Stimulated activated CD8-positive, alpha-beta memory T cell treated with anti-CD3 and anti-CD28 coated beads, Interleukin-15, amount 100 ng/mL, for 1 hour (primary cell): ENCODE measurements at places on chromosomes 7 and 10.

GRCh38 chr7:87091487-87092066, 32.1 kb upstream of the ELAPOR2 start:
- DNase-seq = no peak

DNA sequence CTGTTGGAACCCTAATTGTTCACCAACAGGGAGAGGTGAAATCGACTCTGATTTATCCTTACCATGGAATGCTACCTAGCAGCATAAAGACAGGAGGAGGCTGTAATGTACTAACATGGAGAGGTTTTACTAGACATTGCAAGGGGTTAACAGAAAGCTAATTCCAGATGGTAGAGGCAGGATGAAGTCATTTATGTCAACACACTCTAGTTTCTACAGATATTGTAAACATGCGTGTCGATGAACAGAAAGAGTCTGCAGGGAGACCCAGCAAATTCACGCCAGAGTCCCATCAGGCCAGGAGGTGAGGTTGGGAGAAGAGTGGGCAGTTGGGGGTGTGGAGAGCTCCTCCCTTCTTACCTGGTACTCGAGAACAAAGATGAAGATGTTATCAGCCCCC, 7.0 kb downstream of the NPC1L1 start:
- DNase-seq = no peak

DNA sequence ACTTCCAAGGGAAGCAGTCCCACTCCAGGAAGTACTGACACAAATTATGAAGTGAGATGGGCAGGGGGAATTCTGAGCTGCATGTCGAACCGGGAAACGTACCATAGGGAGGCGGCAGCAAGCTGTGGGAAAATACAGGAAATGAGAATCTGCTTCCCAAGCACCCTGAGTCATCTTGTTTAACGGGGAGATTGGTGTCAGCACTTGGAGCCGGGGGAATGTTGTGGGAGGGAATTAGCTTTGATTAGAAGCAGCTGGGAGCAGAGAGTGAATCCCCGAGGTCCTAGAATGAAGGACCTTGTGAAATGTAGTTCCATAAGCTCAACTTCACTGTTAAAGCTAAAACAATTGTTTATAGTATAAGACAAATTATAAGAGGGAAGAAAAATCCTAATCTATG, 141.4 kb upstream of the PRKCQ start:
- no peak for DNase-seq

DNA sequence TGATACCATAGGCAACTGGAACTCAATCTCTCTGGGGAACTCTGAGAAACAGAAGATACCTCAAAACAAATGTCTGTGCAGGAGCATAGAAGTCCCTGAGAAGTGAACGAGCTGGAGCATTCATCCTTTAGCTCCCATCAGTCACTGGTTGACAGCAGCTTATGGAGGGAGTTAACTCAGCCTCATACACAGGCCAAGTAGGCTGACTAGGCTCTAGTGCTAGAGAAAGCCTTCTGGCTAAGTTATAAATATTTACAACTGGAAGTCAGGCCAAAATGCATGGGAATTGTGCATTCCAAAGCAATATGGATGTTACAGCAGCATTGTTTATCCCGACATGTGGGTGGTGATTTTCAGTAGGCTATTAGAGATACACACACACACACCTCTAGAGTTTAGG, 66.5 kb downstream of the ANK3 start:
- DNase-seq = no peak

DNA sequence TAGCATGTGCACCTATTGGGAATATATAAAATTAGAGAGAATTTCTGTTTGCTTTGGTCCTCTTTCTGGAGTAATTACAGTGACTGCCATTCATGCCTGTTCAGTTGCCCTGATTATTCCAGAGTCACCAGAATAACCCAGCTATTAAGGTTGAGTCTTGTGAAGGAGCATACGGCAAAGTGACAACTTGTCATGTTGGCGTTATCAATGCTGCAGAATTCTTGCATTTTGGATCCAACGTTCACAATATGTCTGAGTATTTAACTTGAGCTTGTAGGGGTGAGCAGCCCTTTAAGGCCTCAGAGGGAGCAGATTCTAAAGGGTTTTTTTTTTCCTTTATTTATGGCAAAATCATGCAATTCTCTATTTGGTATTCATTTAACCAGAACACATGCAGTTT, 419.4 kb upstream of the MGMT start:
- no peak for DNase-seq

- DNase-seq = no peak
Measured at GRCh38 chr7:136234040-136234439, 256.9 kb upstream of the MTPN start.

DNA sequence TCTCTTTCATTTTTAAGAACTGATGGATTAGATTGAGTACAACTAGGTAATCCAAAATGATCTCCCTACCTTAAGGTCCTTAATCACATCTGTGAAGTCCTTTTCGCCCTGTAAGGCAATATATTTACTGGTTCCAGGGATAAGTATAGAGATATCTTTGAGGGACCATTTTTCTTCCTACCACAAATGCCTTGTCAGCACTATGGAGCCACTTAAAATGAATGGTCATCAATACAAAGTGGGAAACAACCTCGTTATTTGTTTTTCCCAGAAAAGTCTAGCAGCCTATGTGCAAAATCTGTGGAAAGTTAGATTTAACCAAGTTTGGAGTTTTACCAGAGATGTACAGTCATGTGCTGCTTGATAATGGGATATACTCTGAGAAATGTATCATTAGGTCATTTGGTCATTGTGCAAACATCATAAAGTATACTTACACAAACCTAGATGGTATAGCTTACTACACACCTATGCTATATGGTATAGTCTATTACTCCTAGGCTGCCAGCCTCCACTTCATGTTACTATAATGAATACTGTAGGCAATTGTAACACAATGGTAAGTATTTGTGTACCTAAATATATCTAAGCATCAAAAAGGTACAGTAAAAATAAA, 366.2 kb upstream of the TMEM229A start:
- DNase-seq = no peak

- no peak for DNase-seq
Measured at GRCh38 chr7:13139436-13139835, 452.0 kb downstream of the ARL4A start.

GRCh38 chr10:60335708-60336107, 54.0 kb downstream of the ANK3 start:
- DNase-seq = no peak

DNA sequence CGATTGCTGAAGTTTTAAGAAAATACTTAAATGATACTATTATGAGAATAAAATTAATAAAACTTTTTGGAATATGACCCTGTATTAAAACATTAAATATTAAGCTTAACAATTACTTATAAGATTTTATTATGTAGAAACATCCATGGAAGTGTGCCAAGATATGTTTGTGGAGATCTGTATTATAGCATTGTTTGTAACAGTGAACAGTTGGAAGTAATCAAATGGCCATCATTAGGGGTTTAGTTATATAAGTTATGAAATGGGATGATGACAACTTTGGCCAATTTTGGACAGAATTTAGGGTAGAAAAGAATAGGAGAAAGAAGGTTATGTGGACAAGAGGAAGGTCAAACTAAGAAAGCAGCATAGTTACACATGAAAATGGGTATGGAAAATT, 88.0 kb downstream of the AKAP9 start:
- no peak for DNase-seq

DNA sequence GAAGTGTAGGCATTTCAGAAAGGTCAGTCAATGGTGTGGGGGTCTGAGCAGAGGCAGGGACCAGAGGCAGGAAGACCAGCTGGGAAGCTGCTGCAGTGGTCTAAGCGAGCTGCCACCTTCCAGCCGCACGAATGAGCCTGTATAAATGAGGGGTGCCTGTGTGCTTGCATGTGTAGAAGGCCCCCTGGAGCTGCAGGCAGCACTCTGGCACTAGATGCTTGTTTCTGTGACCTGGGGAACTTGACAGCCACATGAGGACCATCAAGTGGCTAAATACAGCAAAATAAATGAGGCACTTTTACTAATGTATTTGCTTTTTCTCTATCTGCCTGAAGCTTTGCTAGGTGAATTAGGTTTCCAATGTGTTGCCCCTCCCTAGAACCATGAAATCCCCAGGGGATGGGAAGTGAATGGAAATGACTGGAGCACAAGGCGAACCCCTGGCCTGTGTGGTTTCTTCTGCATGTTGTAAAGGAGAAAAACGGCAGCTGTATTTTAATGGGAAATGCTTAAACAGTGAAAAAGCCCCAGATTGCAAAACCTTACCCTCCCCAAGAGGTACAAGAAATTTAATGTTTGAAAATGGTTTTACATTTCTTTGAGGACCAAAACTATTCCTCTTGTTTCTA, 57.7 kb downstream of the PYROXD2 start:
- no peak for DNase-seq

- no peak for DNase-seq
Measured at GRCh38 chr7:137084607-137085380, 216.3 kb downstream of the CHRM2 start.

DNA sequence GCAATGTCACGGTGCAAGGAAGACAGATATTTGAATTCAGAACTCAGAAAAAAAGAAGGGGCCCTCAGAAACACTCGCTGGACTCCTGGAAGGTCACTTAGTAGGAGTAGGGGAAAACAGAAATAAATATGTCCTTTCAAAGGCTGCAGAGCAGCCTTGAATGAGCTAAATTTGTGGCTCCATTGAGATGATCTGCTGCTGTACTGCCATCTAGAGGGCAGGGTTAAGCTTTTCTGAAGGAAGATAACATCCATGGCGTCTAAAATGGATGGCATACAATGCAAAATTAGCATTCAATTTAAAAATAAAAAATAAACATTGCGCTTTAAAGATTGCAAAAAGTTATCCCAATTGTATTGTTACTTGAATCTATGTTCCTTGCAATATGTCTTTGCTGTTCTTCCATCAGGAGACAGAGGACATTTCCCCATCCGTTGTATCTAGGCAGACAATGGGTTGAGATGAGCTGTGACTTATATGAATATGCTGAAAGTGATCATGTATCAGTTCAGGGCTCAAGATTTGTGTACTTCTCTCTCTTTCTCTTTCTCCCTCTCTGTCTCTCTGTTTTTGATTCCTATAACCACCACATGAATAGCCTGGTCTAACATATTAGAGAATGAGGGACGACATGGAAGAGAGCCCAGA, 642.2 kb downstream of the SH2D4B start:
- no peak for DNase-seq

DNA sequence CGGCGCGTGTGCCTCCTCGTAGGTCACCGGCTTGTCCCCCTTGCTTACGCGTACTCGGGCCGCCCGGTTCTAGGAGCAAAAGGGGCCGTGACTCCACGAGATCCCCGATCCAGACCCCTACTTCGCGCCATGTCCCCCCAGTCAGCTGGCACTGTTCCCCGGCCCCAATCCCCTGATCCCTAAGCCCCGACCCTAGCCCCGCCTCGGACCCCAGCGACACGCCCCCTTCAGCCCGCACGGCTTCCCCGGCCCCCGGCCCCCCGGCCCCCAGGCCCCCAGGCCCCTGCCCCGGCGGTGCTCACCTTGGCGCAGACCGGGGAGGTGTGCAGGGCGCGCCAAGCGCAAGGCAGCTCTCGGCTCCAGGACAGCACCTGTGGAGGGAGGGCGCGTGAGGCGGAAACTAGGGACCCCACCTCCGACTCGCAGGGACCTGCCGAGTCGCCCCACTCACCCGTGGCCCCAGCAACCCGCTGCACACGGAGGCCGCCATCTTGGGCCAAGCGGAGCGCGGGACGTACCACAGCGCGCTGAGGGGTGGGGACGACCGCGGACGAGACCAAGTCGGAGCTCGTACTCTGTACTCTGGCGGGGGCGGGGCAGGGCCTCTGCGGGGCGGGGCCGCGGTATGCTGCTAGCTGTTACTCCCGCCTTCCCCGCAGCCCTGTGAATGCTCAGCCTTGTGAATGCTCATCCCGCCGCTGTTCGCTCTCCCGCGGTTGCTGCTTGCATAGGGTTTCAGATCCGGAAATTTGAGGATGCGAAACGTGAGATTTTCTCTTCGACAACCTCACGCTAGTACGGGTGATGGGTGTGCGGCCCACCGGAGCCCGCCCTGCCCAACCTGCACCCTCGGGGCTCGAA, at the start of gene MRPS24:
Gene MRPS24 (minus strand): TSS at position 512 of the 861 bp plus-strand sequence. CDS start 22 bp downstream, at position 490.
- DNase-seq = peak; percentile 92

DNA sequence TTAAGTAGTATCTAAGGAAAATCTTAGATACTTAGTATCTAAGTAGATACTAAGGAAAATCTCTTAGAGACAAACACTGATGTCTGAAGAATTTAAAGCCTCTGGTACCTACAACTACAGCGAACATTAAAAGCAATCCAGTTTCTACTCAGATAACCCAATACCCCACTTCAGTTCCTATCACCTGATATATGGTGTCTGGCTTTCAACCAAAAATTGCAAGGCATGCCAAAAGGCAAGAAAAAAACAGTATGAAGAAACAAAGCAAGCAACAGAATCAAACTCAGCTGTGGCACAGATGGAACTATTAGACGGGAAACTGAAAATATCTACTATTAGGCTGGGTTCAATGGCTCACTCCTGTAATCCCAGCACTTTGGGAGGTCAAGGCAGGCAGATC, 31.1 kb downstream of the ARHGAP12 start:
- no peak for DNase-seq

- no peak for DNase-seq
Measured at GRCh38 chr10:69333205-69333604, 54.9 kb downstream of the HK1 start.

GRCh38 chr10:76717141-76717540, 920.5 kb downstream of the KCNMA1 start:
- DNase-seq = no peak

- no peak for DNase-seq
Measured at GRCh38 chr7:79646278-79646677, 192.8 kb upstream of the MAGI2 start.

GRCh38 chr7:7505915-7506314, 29.8 kb downstream of the COL28A1 start:
- no peak for DNase-seq

DNA sequence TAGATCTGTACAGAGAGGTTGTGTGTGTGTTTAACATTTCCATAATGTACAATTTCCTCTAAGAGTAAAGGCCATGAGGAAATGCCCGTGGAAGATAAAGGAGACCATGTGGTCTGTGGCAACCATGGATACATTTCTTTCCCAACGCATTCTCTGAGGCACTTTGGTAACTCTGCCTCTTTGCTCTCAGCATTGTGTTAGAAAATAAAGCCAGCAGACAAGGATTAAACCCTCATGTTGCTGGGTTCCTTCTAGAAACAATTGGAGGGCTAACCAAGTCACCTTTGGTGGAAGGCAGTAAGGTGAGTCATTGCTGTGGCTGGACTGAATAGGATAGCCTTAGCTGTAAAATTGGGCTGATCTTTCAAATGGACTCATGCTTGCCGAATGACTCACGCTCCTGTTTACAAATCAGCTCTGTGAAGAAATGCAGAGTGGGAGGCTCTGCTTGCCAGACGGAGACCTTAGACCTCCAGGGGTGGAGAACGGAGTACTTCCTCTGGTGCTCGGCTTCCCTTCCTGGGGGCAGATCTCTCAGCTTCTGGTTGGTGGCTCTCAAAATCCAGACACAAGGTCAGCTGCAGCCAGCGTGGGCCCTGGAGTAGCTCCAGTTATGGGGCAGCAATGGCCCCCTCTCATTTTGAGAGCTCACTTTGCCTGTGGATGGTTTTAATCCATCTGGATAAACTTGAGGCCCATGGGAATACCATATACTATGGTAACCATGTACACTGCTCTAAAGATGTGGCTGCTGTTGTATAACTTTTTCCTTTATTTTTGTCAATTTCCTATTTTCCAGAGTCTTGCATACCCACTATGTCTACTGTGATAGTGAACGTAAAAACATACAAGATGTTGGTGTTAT, 137.3 kb downstream of the TCF7L2 start:
- DNase-seq = no peak
